ENCODE measurements at places on chromosomes 1 and 21.

GRCh38 chr1:119827010-119827409 lies 15.8 kb upstream of the REG4 start:
- no peak for DNase-seq

GRCh38 chr1:48675251-48675650 lies 101.4 kb downstream of the BEND5 start:
- no peak for DNase-seq

GRCh38 chr21:45280969-45281368 lies 6.7 kb downstream of the POFUT2 start:
- no peak for DNase-seq

DNA sequence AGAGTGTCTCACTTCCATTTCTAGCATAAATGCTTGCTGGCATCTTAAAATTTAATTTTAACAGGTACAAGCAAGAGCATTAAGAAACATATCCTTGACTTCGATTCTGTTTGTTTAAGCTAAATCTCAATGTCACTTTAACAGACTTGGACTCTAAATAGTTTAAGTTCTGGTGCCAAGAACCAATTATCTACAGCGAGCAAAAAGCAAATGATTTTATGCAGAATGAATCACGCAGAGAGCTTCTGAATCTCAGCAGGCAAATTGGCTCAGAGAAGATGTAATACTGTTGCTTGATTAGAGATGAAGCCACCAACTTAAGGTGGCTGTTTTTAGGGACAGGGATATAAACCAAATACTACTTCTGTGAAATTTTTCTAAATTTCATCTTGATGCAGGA lies 117.0 kb upstream of the PLD5 start:
- DNase-seq = no peak

GRCh38 chr1:90840352-90840751 lies 123.2 kb upstream of the BARHL2 start:
- no peak for DNase-seq

- no peak for DNase-seq
These were observed 39.4 kb upstream of the ZFYVE9 start for GRCh38 chr1:52102336-52103013.

DNA sequence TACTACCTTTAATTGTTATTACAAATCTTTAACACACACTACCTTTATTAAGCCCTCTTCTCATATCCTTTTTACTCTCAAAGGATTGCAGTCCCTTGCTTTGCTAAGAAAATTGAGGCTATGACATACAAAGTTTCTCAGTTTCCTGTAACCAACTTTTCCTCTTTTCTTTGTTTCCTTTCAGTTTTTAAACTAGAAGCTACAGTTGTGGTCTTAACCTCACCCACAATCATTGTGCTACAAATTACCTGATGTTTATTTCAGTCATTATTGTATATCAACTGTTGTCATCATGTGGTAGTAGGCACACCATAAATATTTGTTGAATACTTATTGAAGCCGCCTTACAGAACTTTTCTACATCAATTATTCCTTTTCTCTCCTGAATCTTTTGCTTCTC lies 51.8 kb downstream of the SLAMF6 start:
- DNase-seq = peak; percentile 72

DNA sequence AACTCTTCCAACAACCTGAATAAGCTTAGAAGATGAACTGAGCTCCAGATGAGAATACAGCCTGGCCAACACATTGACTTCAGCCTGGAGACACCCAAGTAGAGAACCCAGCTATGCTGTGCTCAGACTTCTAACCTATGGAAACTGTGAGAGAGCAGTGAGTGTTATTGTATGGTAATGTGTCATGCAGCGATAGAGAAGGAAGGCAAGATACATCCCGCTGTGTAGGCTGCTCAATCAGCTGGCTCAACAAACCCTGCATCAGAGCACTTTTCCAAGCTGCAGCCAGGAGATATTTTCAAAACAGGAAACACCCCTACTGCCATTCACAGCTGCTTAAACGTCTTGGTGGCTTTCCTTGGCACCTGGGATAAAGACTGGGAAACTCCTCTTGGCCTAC lies 321.3 kb downstream of the SIPA1L2 start:
- no peak for DNase-seq

GRCh38 chr1:192657760-192658159 lies 21.8 kb downstream of the RGS13 start:
- DNase-seq = no peak

DNA sequence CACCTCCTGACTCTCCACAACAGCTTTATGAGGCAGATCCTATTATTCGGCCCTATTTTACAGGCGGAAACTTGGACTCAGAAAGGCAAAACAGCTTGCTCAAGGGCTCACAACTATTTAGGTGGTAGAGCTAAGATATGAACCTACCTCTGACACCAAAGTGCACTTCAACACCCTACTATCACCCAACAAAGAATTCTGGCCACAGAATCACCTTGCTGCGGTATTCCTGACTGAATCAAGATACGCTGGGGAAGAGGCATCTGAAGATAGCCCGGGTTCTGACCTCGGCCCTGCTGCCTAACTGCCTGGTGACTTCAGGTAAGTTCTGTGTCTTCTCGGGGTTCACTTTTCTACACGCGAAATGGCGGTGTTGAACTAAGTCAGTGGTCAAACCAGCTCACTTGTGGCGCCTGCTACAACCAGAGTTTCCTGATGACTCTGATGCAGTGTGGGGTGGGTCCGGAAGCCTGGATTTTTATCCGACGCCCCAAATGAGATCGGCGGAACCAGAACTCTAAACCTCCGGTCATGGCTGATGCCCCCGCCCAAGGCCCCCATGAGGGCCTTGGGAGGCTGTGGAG lies 608 bp downstream of the PEF1 start:
- no peak for DNase-seq

GRCh38 chr1:158248118-158248517 lies 6.1 kb upstream of the CD1A start:
- peak; percentile 86 for DNase-seq

DNA sequence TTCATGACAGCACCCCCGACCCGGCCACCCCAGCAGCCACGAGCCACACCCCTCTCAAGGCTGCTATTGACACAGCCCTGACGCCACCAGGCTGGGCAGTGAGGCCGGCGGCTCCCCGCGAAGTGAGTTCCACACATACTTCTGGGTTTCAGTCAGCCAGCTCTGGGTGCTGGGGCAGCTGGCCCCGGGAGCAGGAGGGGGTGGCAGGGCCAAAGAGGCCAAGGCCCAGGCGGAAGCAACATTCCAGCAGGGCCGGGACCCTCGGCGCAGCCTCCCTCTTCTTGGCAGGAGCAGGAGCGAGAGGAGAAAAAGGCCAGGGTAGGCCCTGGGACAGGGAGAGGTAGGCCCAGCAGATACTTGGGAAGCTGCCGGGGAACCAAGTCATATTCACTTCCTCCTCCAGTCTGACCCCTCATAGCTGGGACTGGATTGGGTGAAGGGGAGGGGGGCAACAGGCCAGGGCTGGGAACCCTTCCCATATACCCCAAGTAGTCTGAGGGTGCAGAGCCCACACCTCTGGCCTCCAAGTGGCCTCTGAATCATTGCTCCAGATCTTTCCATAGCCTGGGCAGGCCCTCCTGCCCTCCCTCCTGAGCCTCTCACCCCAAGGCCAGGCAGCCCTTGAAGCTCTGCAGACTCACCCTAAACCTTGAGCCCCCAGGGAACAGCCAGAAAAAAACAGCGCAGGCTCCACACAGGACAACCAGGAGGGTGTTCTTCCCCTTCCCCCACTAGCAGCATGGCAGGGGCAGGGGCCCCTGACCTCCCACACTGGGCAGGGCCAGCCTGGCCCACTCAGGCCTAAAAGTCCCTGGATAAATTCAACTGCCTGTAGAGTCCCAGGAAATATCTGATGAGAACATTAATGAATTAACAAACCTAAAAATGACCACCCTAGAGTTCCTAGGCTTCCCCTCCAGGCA lies 5.7 kb downstream of the HSPG2 start:
- DNase-seq = no peak
